ENCODE measurements at places on chromosomes 3 and 15. TPM values are rescaled to one million over a fixed set of nuclear protein-coding genes. Genes with fewer than 3 reads are reported as not detected.

LNP1 gene
- total RNA-seq, result 2.4 TPM

GTF2A2 gene
- total RNA-seq, result 108 TPM

MAGI1 gene
- total RNA-seq, result 87.4 TPM

FBXL22 gene
- 58.4 TPM for total RNA-seq

GPR149 gene
- not detected for total RNA-seq

HHLA2 gene
- 69.1 TPM for total RNA-seq

GATA2 gene
- 22.8 TPM for total RNA-seq

- no peak for DNase-seq
These were observed 8.5 kb downstream of the ETV5 start for GRCh38 chr3:186100398-186100797.

GRCh38 chr15:53786401-53786800 is 26.9 kb upstream of the WDR72 start:
- DNase-seq, result no peak

DNA sequence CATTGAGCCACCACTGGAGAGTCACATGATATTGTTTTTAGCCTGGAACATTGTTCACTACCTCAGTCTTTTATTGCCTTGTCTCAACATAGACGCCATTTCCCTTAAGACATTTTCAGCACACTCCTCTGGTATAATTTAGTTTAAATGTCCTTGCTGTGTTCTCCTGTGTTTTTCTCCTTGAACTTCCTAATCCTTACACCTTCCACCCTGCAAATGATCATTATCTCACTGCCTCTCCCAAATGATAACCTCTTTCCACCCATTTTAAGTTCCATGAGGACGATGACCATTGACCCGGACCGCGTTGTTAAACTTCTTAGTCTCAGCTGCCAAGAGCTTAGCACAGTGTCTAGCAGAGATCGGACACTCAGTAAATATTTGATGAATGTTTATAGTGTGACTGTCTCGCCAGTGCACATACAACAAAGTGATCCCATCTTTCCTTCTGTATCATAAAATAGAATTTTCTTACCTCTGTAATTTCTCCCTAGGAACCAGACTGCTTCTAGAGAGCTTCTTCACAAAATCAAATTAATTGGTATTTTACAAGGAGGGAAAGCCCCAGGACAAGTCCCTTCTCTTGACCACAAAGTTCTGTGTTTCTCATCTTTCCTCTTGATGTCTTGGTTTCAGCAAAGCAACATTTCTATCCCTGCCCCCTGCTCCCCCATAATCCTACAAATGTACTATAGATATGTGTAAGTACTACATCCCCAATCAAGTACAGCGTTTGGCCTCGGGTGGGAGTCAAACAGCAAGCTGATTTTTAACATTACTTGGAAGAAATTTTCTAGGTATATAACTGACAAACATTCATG is 429.6 kb downstream of the LPP start:
- no peak for DNase-seq

- no peak for DNase-seq
These were observed 36.0 kb downstream of the FBLN2 start for GRCh38 chr3:13584901-13585300.

DNA sequence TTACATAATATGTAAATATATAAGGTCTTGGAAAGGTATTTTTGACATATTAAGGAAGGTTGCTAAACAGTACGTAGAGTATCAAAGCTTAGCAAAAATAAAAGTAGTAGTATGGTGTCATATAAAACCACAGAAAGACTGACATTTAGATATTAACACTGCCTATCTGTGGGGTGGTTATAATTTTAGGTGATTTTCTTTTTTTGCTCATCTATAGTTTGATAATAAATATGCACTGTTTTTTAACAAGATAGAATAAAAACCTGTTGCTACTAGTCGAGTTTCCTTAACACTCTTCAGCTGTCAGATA is 40.7 kb downstream of the ETV5 start:
- no peak for DNase-seq

DNA sequence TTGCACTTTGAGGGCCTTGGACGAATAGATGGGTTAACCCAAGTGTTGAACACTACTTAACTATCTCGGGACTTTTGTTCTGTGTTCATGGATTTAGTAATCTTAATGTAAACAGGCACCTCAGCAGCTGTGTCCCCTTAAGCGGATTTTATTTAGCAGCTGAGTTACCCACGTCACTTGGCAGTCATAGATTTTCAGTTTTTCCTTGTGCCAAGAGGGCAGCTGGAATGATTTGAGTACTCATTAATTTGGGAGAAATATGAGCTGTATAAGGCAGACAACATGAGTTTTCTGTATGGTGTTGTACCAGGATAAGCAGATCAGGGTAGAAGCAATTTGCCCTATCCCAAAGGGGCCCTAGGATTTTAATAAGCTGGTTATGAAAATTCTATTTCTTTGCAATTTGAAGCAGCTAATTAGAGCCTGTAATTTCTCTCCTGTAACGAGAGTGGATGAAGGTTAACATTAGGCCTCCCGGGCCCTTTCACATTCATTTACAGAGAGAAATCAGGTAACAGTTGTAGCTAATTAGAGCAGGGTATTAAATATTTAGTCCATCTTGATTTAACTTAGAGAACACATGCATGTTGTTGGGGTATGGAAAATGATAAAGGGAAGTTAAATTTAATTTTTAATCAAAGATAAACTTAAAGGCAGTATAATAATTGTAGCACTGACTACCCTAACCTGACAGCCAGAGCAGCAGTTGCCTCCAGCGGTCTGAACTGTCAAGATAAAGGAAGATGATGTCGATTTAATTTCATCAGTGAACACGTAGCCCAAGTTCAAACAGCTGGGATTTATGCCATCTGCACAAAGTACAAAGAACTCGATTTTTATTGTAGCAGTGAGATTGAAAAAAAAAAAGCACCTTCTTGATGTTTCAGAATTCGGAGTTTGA is 194.5 kb downstream of the LRTM1 start:
- no peak for DNase-seq

- DNase-seq, result no peak
These were observed 566.9 kb upstream of the CCDC54 start for GRCh38 chr3:106810300-106810875.

DNA sequence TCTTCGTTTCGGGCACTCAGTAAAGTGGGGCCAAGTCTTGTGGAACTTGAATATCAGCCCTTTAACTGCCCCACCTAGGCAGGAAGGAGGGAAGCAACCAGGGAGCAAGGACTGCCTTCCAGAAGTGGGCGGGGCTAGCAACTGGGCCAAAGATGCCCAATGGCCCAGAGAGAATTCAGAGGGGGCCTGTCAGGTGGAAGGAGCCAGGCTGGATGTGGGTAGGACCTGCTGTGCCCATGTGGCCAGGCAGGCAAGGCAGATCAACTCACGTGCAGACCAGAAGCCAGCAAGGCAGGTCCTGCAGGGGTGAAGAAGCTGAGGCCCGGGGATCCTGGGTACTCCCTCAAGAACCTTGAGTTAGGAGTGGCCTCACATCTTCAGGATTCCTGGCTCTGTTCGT is 5.5 kb downstream of the MAP6D1 start:
- no peak for DNase-seq

- no peak for DNase-seq
These were observed 10.9 kb downstream of the RMDN3 start for GRCh38 chr15:40743921-40744814.

- DNase-seq, result no peak
These were observed 300.3 kb downstream of the FEZF2 start for GRCh38 chr3:62073038-62073437.

DNA sequence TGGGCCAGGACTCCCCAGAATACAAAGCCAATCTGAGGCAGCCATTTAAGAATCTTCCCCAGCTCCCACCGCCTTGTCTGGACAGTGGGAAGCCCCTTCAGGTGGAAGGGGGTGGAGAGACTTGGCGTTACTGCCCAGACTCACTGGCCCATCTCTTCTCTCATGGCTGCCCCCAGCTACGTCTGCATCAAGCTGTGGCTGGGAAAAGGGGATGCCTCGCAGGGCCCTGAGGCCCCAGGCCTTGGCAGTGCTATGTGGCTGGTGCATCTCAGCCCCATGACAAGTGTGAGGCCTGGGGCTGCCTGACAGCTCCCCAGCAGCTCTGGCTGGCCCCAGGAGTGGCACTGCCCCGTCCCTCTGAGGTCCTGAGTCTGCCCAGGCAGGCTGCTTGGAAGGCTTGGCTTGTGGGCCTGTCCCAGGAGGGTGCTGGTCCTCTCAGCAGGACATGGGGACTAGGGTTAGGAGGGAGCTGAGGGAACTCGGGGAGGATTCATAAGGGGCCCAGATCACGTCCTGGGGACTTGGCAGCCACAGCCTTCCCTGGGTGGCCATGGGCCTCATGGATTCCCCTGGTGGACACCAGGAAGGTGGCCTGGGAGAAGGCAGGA is 20.2 kb upstream of the SLC41A3 start:
- no peak for DNase-seq

- no peak for DNase-seq
These were observed 33.0 kb downstream of the BLM start for GRCh38 chr15:90750186-90750585.

GRCh38 chr3:155661760-155662159 is 83.1 kb downstream of the PLCH1 start:
- DNase-seq, result no peak

GRCh38 chr15:77002954-77003912 is 8.3 kb downstream of the PSTPIP1 start:
- DNase-seq, result peak; percentile 57

DNA sequence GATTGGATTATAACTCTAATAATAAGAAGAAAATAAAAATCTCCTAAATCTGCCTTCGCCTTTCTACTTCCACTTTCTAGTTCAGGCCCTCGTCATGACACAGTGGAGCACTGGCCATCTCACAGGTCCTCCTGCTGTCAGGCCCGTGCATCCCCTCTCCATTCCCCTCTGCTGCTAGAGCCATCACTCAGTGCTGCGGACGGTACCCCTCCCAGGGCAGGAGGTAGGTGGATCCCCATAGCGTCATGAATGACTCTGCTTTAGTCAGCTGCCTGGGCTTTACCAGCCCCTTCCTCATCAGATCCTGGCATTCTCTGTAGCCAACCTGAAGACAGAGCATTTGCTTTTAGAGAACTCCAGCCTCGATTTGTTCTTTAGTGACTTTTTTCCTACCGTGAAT is 12.0 kb upstream of the PPP1R2 start:
- no peak for DNase-seq

GRCh38 chr3:187066228-187066995 is 72.9 kb downstream of the RPL39L start:
- no peak for DNase-seq

DNA sequence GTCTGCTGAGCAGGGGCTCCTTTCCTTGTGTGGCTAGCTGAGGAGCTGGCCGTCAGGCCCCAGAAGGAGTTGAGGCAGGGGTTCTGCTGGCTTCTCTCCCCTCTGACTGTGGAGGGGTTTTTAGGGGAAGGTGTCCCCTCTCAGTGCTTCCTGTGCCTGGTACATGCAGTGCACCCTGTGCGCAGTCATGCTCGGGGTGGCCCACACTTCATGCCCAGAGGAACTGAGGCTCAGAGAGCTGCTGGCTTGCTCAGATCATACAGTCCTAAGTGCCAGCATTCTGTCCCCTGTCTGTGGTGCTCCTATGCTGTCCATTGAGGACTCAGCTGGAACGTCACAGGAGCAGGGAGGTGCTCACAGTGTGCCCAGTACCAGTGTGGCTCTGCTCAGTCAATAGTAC is 67.9 kb upstream of the PLXNA1 start:
- DNase-seq, result no peak

DNA sequence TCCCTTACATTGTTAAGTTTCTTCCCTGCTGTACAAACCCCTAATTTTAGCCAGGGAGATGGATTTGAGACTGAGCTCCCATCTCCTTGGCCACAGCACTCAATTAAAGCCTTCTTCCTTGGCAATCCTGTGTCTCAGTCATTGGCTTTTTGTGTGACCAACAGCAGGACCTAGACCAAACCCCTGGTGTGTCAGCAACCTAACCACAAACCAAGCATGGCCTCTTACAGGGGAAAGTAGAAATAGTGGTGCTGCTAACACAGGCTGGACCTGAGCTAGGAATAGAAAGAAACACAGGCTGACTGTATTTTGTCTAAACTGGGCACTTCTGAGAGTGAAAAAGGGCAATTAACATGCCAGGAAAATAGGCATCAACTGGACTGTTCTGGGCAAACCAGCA is 37.9 kb downstream of the PPCDC start:
- DNase-seq, result peak; percentile 8

- DNase-seq, result no peak
These were observed 71.4 kb downstream of the LRRC49 start for GRCh38 chr15:70964058-70964457.
